GM23338 (cell line): ENCODE measurements at places on chromosomes 11 and 22. TPM values are rescaled to one million over a fixed set of nuclear protein-coding genes. Genes with fewer than 3 reads are reported as not detected.

DNA sequence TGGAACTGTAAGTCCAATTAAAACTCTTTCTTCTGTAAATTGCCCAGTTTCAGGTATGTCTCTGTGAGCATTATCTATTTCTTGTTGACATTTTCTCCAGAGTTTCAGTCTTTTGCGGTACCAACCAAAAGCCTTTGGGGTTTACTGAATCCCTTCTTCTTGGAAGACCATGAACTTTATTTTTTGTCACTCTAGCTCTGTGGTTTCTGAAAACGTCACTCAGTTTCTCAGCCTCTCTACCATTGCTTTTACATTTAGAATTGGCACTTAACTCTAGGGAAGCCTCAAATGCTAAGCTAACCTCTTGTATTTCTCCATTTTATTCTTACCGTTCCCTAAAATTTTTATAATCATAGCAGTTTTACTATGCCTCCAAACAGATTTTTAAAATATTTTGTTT is 237.6 kb downstream of the CSNK2A3 start:
- H3K36me3 ChIP-seq = no peaks in the 10 kb centered on the region
- no peak for DNase-seq
- H3K4me1 ChIP-seq = no peaks in the 10 kb centered on the region
- no peaks in the 10 kb centered on the region for H3K27me3 ChIP-seq
- H3K4me3 ChIP-seq = no peak overlapping the region

- H3K27me3 ChIP-seq = no peaks in the 10 kb centered on the region
- no peak overlapping the region for H3K4me3 ChIP-seq
- no peaks in the 10 kb centered on the region for H3K36me3 ChIP-seq
- H3K27ac ChIP-seq = no peak overlapping the region
These were observed 619.0 kb downstream of the OPCML start for GRCh38 chr11:132913295-132913694.

DNA sequence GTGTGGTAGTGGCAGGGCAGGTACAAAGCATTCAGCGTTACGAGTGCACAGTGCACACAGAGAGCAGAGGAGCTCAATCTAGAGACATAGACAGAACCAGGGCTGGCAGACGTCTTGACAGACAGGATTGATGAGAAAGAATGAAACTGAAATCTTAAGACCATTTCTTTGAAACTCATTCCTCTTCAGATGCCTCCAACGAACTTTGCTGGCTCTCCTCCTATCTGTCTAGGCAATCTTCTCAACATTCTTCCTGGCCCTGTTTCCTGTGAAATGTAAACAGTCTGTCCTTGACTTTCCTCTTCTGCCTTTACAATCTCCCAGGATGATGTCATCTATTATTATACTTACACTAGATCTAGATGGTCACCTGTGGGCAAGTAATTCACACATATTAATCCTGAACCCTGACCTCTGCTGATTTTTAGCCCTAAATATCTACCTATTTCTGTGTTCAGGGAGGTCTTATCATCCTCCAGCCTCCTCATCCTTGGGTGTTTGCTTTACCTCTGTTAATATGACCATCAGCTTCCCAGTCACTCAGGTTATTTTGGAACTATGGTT is 119.5 kb downstream of the ENTHD1 start:
- no peak for DNase-seq
- H3K27me3 ChIP-seq = no peaks in the 10 kb centered on the region
- H3K27ac ChIP-seq = no peak overlapping the region
- no peak overlapping the region for H3K4me3 ChIP-seq
- H3K4me1 ChIP-seq = no peaks in the 10 kb centered on the region

DNA sequence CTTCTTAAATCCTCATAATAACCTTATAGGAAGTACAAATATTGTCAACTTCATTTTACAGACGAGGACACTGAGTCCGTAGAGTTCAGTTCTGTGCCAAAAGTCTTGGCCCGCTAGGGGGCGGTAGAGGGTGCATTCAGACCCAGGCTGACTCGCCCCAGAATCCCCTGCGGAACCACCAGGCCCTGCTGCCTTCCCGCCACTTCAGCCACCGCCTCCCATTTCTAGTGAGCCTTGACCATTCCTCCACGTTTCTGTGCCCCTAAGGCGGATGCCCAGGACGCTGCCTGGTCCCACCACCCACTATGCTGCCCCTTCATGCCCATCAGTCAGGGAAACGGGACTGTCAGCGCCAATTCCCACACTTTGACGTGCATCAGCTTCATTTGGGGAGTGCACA is 19.1 kb downstream of the SYT13 start:
- no peaks in the 10 kb centered on the region for H3K4me1 ChIP-seq
- no peak overlapping the region for H3K27ac ChIP-seq
- H3K27me3 ChIP-seq = no peaks in the 10 kb centered on the region
- H3K4me3 ChIP-seq = no peak overlapping the region
- H3K36me3 ChIP-seq = no peaks in the 10 kb centered on the region

GRCh38 chr22:18057568-18058209 is 20.1 kb upstream of the PEX26 start:
- H3K27ac ChIP-seq = no peak overlapping the region
- no peaks in the 10 kb centered on the region for H3K4me1 ChIP-seq
- no peaks in the 10 kb centered on the region for H3K27me3 ChIP-seq
- no peak overlapping the region for H3K4me3 ChIP-seq
- H3K36me3 ChIP-seq = no peaks in the 10 kb centered on the region

DNA sequence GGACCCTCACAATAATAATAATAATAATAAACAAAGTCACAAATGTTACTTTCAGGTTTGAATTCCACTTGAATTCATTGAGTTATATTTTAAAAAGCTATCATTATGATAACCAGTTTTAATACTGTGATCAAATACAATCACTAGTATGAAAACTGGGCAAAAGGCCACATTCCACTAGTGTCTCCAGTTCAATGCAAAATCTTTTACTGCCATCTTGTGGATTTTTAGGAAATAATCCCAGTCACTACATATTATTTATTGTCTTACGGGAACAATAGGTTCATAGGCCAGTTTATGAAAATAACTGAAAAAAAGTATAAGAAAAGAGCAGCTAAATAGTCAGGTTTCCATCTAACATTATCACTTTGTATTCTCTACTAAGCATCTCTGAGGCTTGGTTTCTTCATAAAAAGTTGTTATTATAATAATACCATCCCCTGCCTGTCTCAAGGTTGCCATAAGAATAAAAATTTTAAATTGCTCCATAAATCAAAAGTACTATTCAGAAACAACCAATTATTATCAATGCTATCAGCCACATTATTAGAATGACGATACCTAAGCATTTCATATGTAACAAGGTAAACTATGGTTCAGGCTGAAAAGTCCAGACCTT is 533.9 kb upstream of the CCDC90B start:
- H3K27ac ChIP-seq = no peak overlapping the region
- H3K27me3 ChIP-seq = no peaks in the 10 kb centered on the region
- H3K4me1 ChIP-seq = no peaks in the 10 kb centered on the region

DNA sequence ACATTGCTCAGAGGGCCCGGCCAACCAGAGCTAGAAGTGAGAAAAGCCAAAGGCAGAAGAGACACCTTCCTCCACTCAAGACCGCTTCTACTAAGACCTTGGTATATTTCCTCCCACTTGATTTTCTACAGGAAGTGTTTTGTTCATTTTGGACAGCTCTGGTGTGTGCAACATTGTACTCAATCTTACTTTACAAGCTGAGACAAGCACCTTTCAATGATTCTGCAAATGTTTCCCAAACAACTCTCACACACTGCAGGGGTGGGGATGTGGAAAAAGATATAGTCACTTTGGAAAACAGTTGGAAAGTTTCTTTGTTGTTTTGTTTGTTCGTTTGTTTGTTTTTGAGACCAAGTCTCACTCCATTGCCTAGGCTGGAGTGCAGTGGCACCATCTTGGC is 15.7 kb downstream of the MYO18B start:
- no peaks in the 10 kb centered on the region; the same call in 1 of the 2 replicates for H3K36me3 ChIP-seq
- no peaks in the 10 kb centered on the region for H3K27me3 ChIP-seq
- H3K4me3 ChIP-seq = no peak overlapping the region
- no peaks in the 10 kb centered on the region for H3K4me1 ChIP-seq
- no peak overlapping the region for H3K27ac ChIP-seq

Gene CST6
- 4.2 and 5.9 TPM in 2 replicates for total RNA-seq

- peak; percentile 72 for DNase-seq
- no peak overlapping the region for H3K4me3 ChIP-seq
- H3K4me1 ChIP-seq = no peaks in the 10 kb centered on the region
- H3K27ac ChIP-seq = no peak overlapping the region
- no peaks in the 10 kb centered on the region for H3K27me3 ChIP-seq
- no peaks in the 10 kb centered on the region for H3K36me3 ChIP-seq
These were observed 111.2 kb downstream of the MRTFA start for GRCh38 chr22:40525250-40525884.

- no peaks in the 10 kb centered on the region; the same call in 1 of the 2 replicates for H3K27me3 ChIP-seq
- peaks cover 14% of the 10 kb centered on the region; the same call in 1 of the 2 replicates for H3K4me1 ChIP-seq
- DNase-seq = no peak
These were observed 5.8 kb upstream of the NLRP6 start for GRCh38 chr11:272195-272930.

DNA sequence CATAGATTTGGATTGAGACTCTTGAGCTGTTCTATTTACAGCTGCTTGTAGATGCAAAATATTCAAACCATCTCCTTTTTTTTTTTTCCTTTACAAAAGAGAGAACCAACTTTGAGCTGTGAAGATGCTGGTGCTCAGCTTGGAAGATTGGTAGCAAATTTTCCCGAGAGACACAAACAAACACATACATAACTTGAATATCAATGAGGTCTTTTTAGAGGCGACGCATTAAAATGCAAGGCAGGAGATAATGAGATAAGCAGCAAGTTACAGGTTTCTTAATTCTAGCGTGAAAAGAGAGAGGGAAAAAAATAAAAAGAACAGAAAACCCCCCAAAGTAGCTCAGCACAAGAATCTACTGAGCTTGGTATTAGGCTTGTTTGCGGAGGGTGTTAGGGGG is 247.0 kb upstream of the SORL1-AS1 start:
- no peak overlapping the region for H3K4me3 ChIP-seq
- no peak overlapping the region for H3K27ac ChIP-seq

DNA sequence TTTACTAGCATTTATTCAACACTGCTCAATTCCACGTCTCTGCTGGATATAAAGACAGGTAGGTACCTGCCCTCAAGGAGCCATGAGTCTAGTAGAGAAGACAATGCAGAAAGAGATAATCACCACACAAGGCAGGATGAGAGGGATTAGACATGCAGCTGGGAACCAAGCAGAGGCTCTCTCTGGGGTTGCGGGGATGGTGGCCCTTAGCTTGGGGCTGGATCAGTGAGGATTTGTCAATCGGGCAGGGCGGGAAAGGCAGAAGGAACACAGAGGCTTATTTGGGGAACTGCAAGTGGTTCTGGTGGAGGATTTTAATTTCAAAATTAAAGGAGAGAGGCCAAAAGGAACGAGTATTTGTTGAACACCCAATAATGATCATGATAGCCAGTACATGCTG is 8.5 kb upstream of the DMC1 start:
- H3K27me3 ChIP-seq = no peaks in the 10 kb centered on the region
- H3K4me1 ChIP-seq = no peaks in the 10 kb centered on the region
- DNase-seq = peak; percentile 30
- H3K4me3 ChIP-seq = no peak overlapping the region

- no peak overlapping the region for H3K27ac ChIP-seq
- no peaks in the 10 kb centered on the region for H3K4me1 ChIP-seq
- H3K36me3 ChIP-seq = no peaks in the 10 kb centered on the region; the same call in 1 of the 2 replicates
These were observed 1371.2 kb downstream of the BRD1 start for GRCh38 chr22:48456449-48456848.

DNA sequence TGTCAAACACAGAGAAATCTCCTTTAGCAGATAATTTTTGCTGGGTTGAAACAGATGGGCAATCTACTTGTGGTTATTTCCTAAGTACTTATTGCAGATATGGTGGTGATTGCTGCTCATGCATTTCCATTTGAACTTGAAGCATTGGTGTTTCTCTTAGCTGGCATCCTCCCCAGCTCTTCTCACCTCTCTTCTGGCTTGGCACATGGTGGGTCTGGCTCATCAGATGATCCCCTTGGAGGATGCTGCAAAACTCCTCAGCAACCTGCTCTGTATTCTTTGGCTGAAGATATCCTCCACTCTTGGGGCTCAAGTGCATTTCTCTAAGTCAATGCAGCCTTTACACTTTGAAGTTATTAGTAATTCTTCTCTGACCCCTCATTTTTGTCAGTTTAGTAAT is 87.3 kb upstream of the MYO18B start:
- no peaks in the 10 kb centered on the region for H3K36me3 ChIP-seq
- H3K27me3 ChIP-seq = no peaks in the 10 kb centered on the region
- DNase-seq = no peak
- no peak overlapping the region for H3K27ac ChIP-seq
- H3K4me3 ChIP-seq = no peak overlapping the region
- H3K4me1 ChIP-seq = no peaks in the 10 kb centered on the region

GRCh38 chr22:16955678-16956210 is 52.3 kb downstream of the GAB4 start:
- no peaks in the 10 kb centered on the region for H3K4me1 ChIP-seq
- no peak overlapping the region for H3K4me3 ChIP-seq
- no peaks in the 10 kb centered on the region for H3K36me3 ChIP-seq
- DNase-seq = no peak
- H3K27me3 ChIP-seq = no peaks in the 10 kb centered on the region

- DNase-seq = no peak
- peaks cover 32% of the 10 kb centered on the region for H3K36me3 ChIP-seq
- no peaks in the 10 kb centered on the region for H3K27me3 ChIP-seq
- H3K4me3 ChIP-seq = no peak overlapping the region
These were observed 9.1 kb downstream of the SLC3A2 start for GRCh38 chr11:62889484-62890437.

DNA sequence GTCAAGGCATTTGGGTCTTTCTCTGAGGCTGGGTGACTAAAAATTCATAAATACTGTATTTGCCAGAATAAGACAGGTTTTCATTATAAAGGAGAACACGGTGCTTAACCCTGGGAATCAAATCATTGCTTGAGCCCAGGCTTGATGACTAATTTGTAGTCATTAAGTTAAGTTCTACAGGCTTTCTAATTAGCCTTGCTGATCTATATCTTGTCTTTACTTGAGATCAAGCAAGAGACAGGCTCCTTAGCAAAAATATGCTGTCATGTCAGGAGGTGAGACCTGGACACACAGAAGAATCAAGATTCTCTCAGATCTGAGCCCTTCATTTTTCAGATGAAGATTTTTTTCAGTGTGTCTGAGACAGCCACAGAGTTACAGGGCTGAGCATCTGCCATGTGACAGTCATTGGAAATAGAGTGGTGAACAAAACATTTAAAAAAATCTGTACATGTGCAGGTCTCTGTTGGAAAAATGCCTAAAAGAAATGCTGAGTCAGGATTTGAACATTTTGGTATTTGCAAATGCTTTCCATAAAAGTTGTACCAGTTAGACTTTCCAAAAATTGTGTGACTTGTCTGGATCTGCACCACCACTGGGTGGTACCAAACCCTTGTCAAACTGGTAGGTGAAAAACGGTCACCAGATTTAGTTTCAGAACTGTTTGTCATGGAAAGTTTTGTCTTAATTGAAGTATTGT is 14.6 kb downstream of the ACAT1 start:
- H3K27ac ChIP-seq = no peak overlapping the region
- 0 out of 2 replicates have a peak, but pooled peaks cover 4% of the 10 kb centered on the region for H3K36me3 ChIP-seq
- no peak for DNase-seq

DNA sequence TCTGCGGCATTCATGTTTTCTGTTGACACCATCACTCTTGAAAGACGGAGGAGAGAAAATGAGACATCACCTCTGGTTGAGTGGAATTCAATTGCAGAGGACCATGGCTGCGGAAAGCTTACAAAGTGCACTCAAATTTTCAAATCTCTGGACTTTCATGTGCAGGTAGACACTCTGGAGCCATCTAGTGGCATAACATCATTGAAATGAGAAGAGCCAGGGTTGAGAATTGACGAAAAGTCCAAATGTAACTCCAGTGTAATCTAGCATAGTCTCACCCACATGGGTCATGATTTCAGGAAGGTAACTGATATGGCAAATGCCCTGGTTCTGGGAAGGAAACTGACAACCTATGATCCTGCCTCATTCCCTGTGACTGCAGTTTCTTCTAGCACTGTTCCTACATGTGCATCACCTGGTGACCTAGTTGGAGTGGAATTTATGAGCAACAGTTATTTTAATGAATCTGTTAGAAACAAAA is 687.8 kb downstream of the KCNA4 start:
- H3K27me3 ChIP-seq = no peaks in the 10 kb centered on the region
- no peak overlapping the region for H3K27ac ChIP-seq
- no peaks in the 10 kb centered on the region for H3K4me1 ChIP-seq
- no peak overlapping the region for H3K4me3 ChIP-seq
